ENCODE measurements at places on chromosomes 7 and 10.

GRCh38 chr10:125662584-125662983 is 20.4 kb downstream of the TEX36 start:
- DNase-seq: no peak

- DNase-seq: peak; percentile 79
These were observed 37.7 kb downstream of the CDK13 start for GRCh38 chr7:39987641-39988347.

- DNase-seq: no peak
These were observed 282.8 kb downstream of the ARHGAP12 start for GRCh38 chr10:31645786-31646185.

GRCh38 chr10:93596539-93596938 is 4.5 kb downstream of the RBP4 start:
- DNase-seq: no peak

GRCh38 chr10:77284797-77285196 is 352.8 kb downstream of the KCNMA1 start:
- DNase-seq: no peak

DNA sequence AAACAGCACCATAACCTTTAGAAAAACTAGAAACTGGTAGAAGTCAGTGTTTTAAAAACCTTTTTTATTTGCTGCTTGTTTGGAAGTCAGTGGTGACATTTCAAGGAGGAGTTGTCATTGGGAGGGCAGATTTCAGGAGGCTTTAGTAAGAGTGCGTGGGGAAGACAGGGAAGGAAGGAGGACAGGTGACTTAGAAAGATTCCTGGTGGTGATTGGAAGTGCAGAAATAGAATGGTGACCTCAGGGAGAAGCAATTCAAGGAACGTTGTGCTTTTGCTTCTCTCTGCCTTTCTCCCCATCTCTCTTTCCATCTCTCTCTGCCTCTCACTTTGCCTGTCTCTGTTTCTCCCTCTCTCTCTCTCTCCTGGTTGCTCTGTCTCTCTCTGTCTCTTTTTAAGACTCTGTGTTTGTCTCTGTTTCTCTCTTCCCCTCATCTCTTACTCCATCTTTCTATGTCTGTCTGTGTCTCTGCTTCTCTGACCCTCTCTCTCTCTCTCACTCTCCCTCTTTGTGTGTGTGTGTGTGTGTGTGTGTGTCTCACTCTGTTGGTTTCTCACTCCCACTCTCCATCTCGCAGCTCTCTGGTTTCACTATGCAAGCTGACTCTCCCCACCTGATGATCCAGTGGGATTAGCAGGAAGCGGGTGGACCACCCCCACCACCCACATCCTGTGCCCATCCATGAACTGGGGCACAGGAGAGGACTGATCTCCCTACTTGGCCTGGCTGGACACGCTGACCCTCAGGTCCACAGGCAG is 10.9 kb upstream of the PFKP start:
- no peak for DNase-seq

DNA sequence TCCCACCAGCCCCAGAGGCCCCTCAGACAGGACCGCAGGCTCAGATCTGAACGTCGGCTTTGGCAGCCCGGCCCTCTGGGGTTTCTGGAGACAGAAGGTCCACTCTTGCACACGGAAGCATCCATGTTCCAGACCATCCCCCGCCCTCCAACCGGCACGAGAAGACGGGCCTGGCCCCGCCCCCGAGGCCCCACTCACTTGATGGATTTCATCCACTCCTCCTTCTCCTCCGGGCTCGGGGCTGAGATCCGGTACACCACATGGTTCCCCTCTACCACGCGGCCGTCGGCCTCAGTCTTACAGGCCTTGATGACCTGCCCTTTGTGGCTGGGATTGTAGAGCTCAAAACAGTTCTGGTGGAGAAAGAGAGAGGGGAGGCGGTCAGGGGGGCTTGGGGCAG is 107.3 kb downstream of the CYTH3 start:
- no peak for DNase-seq

DNA sequence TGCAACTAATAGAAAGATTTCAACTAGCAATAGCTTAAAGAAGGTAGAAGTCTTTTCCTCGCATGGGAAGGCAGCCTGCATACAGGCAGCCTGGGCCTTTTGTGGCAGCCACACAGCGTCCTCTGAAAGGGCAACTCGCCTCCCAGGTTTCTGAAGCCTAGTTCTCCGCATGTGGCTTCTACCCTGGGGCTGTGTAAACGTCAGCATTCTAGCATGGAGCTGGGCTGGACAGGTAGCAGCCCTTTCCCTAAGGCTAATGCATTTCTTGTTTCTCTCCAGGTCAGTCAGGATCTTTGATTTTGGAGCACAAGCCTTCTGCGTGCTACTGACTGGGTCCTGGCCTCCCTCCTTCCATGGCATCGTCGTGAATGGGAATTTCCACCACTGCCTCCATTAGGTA is 23.8 kb upstream of the SEC61G start:
- no peak for DNase-seq

DNA sequence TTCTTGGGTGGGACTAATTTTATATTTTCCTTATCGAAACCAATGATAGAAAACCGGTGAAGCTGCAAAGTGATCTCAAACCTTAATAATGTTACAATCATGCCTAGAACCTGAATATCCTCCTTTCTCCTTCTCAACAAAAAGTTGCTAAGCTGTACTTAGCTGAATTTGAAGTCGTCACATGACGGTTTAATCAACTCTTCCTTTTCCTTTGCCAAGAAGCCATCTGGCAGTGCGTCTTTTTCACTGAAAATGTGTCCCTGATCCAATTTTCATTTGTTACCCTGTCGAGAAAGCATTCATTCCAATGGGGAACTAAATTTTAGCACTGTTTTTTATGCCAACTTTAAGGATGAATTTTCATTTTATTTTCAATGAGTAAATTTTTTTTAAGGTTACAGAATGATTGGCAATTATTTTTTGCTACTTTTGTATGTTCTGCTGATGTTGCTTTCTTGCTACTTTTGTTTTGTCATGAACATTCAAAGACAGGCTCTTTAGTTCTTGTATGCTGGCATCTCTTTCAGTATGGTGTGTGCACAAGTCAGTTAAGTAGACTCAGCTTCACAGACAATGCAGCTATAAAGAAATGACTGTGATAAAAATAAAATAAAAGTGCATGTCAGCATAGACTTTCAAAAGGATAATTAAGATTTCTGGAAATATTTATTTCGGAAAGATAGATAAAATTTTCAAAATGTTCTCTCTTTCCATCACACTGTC is 980.0 kb downstream of the DNAJB9 start:
- DNase-seq: no peak

- no peak for DNase-seq
These were observed 151.5 kb downstream of the LRRTM3 start for GRCh38 chr10:67077376-67077775.

DNA sequence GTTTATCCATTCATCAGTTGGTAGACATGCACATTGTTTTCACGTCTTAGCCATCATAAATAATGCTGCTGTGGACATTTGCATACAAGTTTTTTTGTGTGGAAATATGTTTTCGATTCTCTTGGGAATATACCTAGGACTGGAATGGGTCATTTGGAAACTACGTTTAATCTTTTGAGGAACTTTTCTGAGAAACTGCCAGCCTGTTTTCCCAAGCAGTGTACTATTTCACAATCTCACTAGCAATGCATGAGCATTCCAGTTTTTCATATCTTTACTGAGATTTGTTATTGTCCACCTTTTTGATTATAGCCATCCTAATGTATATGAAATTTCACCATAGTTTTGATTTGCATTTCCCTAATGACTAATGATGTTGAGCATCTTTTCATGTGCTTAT is 95.7 kb upstream of the JAZF1 start:
- DNase-seq: no peak

DNA sequence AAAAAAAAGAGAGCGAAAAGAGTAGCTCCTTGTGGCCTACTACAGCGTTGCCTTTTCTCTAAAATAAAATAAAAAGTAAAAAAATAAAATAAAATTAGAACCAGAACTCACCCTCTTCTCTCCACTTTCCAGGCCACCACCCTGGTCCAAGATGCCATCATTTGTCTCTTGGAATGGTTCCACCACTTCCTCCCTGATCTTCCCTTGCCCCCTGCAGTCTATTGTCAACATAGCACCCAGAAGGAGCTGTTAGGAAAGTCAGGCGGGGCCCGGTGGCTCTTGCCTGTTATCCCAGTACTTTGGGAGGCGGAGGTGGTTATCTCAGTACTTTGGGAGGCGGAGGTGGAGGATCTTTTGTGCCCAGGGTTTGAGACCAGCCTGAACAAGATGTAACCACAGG is 7.6 kb upstream of the GRID2IP start:
- DNase-seq: no peak

- no peak for DNase-seq
These were observed 68.0 kb downstream of the CAMK1D start for GRCh38 chr10:12417331-12417730.

- DNase-seq: no peak
These were observed 559.7 kb upstream of the LRRTM3 start for GRCh38 chr10:66366163-66366562.

GRCh38 chr10:3782146-3782450 is 2.9 kb downstream of the KLF6 start:
- DNase-seq: peak; percentile 15

- DNase-seq: no peak
These were observed 246.9 kb downstream of the AGMO start for GRCh38 chr7:15314922-15315321.

- no peak for DNase-seq
These were observed 334.8 kb downstream of the GLRX3 start for GRCh38 chr10:130470973-130471372.

DNA sequence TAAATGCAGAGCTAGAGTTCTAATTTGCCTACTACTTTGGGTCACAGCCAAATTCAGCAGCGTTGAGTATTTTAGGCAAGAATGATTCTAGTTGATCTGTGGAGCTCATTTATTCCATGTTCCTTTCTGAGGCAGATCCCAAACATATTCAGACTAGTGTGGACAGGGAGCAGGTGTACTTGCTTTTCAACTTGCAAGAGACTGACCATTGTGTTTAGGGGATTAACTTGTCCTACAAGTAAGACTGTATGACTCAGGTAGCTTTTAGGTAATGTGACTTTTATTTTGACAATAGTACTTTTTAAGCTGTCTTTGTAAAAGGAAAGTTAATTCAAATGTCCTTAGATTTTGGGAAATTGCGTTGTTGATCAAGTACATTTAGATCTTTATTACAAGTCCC is 285.5 kb downstream of the TWIST1 start:
- DNase-seq: no peak

- peak; percentile 33 for DNase-seq
These were observed 25.2 kb downstream of the LIPK start for GRCh38 chr10:88731296-88731695.

Data from thyroid gland (tissue), 4 donors.